Thyroid gland (tissue), 4 donors: ENCODE measurements at places on chromosomes 7 and 10. TPM values are rescaled to one million over a fixed set of nuclear protein-coding genes. Genes with fewer than 3 reads are reported as not detected.

Gene WNT16
- total RNA-seq: not detected

Gene GIMAP2
- total RNA-seq: 6.7 TPM

Gene CFAP46
- 9.9 TPM for total RNA-seq

Gene IDI2
- not detected for total RNA-seq

Gene CDK13
- 138 TPM for total RNA-seq

Gene NPFFR1
- total RNA-seq: 0.05 TPM

- no peaks in the 10 kb centered on the region for H3K36me3 ChIP-seq
- peaks cover 33% of the 10 kb centered on the region for H3K4me1 ChIP-seq
- H3K4me3 ChIP-seq: no peak overlapping the region
- peak overlapping the region; percentile 90 for H3K27ac ChIP-seq
Observed at GRCh38 chr7:16933296-16934279, 51.8 kb upstream of the AGR3 start.

- H3K27ac ChIP-seq: no peak overlapping the region
- peaks cover 18% of the 10 kb centered on the region for H3K4me1 ChIP-seq
- no peaks in the 10 kb centered on the region for H3K36me3 ChIP-seq
- H3K4me3 ChIP-seq: no peak overlapping the region
- DNase-seq: no peak
- no peaks in the 10 kb centered on the region for H3K27me3 ChIP-seq
Observed at GRCh38 chr10:50550291-50550839, 73.4 kb downstream of the SGMS1 start.

DNA sequence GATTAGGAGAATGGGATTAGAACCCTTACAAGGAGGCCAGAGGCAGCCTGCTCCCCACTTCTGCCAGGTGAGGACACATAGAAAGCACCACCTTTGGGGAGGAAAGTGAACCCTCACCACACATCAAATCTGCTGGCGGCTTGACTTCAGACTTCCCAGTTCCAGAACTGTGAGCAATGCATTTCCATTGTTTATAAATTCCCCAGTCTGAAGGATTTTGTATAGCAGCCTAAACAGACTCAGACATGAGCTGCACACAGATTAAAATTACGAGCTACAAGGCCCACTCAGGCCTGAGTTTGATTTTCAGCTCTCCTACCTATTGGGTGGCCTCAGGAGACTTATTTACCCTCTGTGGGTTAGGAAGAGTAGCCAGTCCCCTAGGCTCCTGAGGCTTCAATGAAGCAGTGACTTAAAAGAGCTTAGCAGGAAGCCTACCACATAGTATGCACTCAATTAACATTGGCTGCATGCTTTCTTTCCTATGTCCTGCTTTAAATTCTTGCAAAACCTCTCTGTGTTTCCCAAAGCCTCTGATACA lies 350.7 kb upstream of the ZMIZ1 start:
- DNase-seq: no peak
- no peaks in the 10 kb centered on the region for H3K36me3 ChIP-seq
- no peaks in the 10 kb centered on the region for H3K27me3 ChIP-seq
- no peak overlapping the region for H3K27ac ChIP-seq
- H3K4me3 ChIP-seq: no peak overlapping the region

- H3K36me3 ChIP-seq: no peaks in the 10 kb centered on the region
- H3K27me3 ChIP-seq: no peaks in the 10 kb centered on the region
- no peak overlapping the region for H3K4me3 ChIP-seq
- H3K4me1 ChIP-seq: no peaks in the 10 kb centered on the region
Observed at GRCh38 chr10:64313967-64314366, 792.8 kb downstream of the REEP3 start.

DNA sequence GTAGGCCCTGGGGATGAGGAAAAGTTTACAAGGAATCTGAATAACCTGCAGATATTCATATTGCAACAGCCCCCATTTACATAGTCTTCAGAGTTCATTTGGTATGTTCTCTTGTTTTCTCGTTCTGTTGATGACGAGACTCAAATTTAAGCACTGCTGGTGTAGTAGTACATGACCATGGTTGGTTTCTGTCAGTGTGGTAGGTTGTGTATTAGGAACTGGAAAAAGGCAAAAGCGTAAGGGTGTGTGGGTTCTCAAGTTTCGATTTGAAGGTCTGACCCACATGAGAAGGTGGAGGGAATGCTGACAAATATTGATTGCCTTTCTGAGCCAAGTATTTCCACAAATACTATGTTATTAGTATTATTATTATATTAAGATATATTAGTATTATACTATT lies 151.7 kb downstream of the AUTS2 start:
- no peaks in the 10 kb centered on the region for H3K27me3 ChIP-seq
- H3K27ac ChIP-seq: no peak overlapping the region
- no peak overlapping the region for H3K4me3 ChIP-seq
- no peaks in the 10 kb centered on the region for H3K4me1 ChIP-seq
- H3K36me3 ChIP-seq: no peaks in the 10 kb centered on the region

- peaks cover 26% of the 10 kb centered on the region for H3K36me3 ChIP-seq
- H3K27me3 ChIP-seq: no peaks in the 10 kb centered on the region
Observed at GRCh38 chr7:2437136-2437535, 33.7 kb downstream of the CHST12 start.

GRCh38 chr10:116126954-116127695 lies 145.9 kb downstream of the GFRA1 start:
- no peaks in the 10 kb centered on the region for H3K36me3 ChIP-seq
- no peaks in the 10 kb centered on the region for H3K4me1 ChIP-seq
- no peaks in the 10 kb centered on the region for H3K27me3 ChIP-seq
- no peak for DNase-seq
- no peak overlapping the region for H3K4me3 ChIP-seq
- H3K27ac ChIP-seq: no peak overlapping the region

- peaks cover 6% of the 10 kb centered on the region for H3K4me1 ChIP-seq
- no peaks in the 10 kb centered on the region for H3K36me3 ChIP-seq
- H3K27me3 ChIP-seq: no peaks in the 10 kb centered on the region
- DNase-seq: peak; percentile 45
- no peak overlapping the region for H3K4me3 ChIP-seq
Observed at GRCh38 chr7:108402865-108403264, 53.4 kb downstream of the NRCAM start.

DNA sequence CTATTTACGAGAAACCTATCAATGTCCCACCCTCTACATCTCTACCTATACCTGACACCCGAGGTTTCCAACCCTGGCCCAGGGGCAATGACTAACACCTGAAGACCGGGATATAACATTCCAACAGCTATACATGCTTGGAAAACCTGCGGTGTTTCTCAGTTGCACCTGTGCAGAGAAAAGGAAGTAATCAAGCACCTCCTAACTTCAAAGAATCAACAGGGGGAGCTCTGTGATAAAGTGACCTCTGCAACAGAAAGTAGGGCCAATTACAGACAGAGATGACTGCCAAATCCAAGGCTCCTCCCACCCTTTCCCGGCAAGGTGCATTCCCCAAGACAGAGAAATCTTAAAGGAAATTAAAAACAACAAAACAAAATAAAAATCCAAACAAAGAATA lies 41.3 kb downstream of the CCDC6 start:
- H3K27me3 ChIP-seq: no peaks in the 10 kb centered on the region
- no peak overlapping the region for H3K27ac ChIP-seq
- H3K36me3 ChIP-seq: no peaks in the 10 kb centered on the region
- DNase-seq: peak; percentile 68

DNA sequence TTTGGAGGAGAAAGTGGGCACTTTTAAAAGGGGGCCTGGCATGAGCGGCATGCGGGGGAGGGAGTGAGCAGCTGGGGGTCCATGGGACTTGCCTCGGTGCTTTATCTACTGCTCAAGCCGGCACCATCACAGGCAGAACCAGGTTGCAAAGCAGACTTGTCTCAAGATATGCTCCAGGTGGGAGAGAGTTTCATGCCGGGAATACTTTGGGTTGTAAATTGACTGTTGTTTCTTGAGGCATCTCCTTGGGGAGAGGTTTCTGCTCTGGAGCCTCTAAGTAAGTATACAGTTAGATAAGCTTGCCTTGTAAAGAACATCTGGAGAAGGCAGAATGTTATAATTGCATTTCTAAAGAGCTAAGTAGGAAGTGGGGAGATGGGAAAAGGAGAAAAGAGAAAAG lies 42.8 kb upstream of the PRKCQ start:
- no peaks in the 10 kb centered on the region for H3K27me3 ChIP-seq
- H3K4me1 ChIP-seq: peaks cover 10% of the 10 kb centered on the region
- DNase-seq: no peak

GRCh38 chr10:132724446-132724845 lies 61.5 kb downstream of the NKX6-2 start:
- no peak overlapping the region for H3K27ac ChIP-seq
- H3K36me3 ChIP-seq: peaks cover 3% of the 10 kb centered on the region
- peaks cover 12% of the 10 kb centered on the region for H3K4me1 ChIP-seq

DNA sequence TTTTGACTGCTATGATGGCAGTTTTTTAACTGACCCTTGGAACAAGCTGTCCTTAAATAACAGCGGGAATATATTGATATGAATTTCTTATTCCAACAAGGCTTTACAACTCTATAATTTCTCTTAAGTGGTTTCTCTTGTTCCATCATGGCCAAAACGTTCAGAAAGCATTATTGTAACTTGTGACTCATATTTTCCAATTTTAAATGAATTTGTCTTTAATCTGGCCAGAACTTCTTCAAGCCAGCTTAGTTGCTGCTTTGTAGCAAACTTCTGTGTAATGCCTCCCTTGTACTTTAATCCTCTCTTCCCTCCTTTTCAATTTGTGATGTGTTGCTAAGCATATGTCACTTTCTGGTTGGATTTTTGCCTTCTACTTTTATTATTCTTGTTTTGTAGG lies 271.9 kb downstream of the KIF20B start:
- no peaks in the 10 kb centered on the region for H3K36me3 ChIP-seq
- H3K4me3 ChIP-seq: no peak overlapping the region
- no peak for DNase-seq
- H3K4me1 ChIP-seq: no peaks in the 10 kb centered on the region
- no peaks in the 10 kb centered on the region for H3K27me3 ChIP-seq

- H3K4me3 ChIP-seq: no peak overlapping the region
- H3K36me3 ChIP-seq: no peaks in the 10 kb centered on the region
- no peak overlapping the region for H3K27ac ChIP-seq
- no peaks in the 10 kb centered on the region for H3K4me1 ChIP-seq
- H3K27me3 ChIP-seq: no peaks in the 10 kb centered on the region
Observed at GRCh38 chr10:10886861-10887531, 130.7 kb upstream of the CELF2 start.

- H3K27me3 ChIP-seq: no peaks in the 10 kb centered on the region
- no peaks in the 10 kb centered on the region for H3K36me3 ChIP-seq
- H3K4me3 ChIP-seq: no peak overlapping the region
Observed at GRCh38 chr10:64091897-64092296, 570.7 kb downstream of the REEP3 start.

GRCh38 chr10:5584895-5585516 lies 60.2 kb downstream of the CALML3 start:
- H3K36me3 ChIP-seq: no peaks in the 10 kb centered on the region
- H3K27me3 ChIP-seq: no peaks in the 10 kb centered on the region
- no peak overlapping the region for H3K4me3 ChIP-seq
- peaks cover 34% of the 10 kb centered on the region for H3K4me1 ChIP-seq

- no peaks in the 10 kb centered on the region for H3K4me1 ChIP-seq
- no peak overlapping the region for H3K4me3 ChIP-seq
- peaks cover 4% of the 10 kb centered on the region for H3K36me3 ChIP-seq
- no peaks in the 10 kb centered on the region for H3K27me3 ChIP-seq
- H3K27ac ChIP-seq: no peak overlapping the region
Observed at GRCh38 chr7:105118612-105119600, 104.9 kb downstream of the KMT2E start.

GRCh38 chr7:73705551-73705920 lies 13.9 kb downstream of the STX1A start:
- H3K27me3 ChIP-seq: no peaks in the 10 kb centered on the region
- no peak for DNase-seq
- no peak overlapping the region for H3K4me3 ChIP-seq
- H3K4me1 ChIP-seq: no peaks in the 10 kb centered on the region
- H3K36me3 ChIP-seq: no peaks in the 10 kb centered on the region
